Stimulated activated CD8-positive, alpha-beta memory T cell treated with anti-CD3 and anti-CD28 coated beads, Interleukin-4, amount 100 ng/mL, for 24 hours (primary cell): ENCODE measurements at places on chromosomes 2 and 18.

DNA sequence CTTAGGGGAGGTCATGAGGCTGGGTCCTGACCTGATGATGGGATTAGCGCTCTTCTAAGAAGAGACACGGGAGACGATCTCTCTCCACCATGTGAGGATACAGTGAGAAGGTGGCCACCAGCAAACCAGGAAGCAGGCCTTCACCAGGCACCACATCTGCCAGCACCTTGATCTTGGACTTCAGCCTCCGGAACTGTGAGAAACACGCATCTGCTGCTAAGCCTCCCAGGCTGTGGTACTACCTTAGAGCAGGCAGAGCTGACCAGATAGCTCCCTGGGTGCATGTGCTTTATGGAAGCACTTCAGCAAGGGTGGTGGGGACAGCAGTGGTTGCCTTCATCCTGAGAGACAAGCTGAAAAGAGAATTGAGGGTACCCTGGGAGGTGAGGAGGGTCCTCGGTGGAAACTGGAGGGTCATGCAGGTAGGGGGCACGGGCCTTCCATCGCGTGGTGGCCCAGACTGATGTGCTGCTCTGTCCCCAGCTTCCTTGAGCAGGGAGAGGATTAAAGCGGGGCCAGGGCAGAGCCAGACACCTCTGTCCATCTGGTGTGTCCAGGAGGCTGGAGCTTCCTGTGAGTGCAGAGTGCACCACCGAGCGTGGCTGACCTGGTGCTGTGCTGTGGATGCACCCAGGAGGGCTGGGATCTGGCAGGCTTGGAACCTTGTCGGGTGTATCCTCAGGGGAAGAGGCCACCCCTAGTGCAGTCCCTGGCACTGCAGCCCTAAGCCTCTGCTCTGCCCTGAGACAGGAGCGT is 42.9 kb upstream of the HS6ST1 start:
- no peak for DNase-seq

DNA sequence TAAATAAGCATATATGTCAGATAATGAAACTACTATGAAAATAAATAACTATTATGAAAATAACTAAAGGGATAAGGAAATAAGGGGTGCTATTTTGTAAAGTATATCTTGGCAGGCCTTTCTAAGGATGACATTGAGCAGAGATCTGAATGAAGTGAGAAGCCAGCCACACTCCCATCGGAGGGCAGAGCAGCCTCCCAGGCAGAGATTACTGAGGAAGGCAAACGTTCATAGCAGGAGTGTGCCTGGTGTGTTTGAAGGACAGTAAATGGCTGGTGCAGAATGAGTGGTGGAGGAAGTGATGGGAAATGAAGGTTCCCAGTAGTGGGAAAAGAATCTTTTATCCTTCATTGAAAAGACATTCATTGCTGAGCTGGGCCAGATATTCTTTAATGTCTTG is 62.5 kb downstream of the SPHKAP start:
- DNase-seq = no peak

- DNase-seq = no peak
Measured at GRCh38 chr2:96091141-96091710, 25.1 kb downstream of the ADRA2B start.

DNA sequence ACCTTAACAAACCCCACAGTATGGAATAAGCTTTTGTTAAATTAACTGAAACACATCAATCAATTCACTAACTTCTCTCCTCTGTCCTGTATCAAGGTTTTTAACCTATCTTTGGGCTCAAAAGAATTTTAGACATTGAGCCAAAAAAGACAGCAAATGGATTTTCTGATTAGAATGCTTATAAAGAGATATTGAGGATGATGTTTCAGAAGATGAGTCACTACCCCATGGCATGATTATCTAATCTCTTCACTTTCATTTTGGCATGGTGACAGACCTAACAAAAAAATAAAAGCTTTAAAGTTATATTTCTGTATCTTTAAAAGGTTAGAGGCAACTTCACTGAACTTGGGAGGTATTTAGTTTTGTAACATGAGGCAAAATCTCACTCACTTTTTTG is 55.5 kb downstream of the SGPP2 start:
- DNase-seq = no peak

DNA sequence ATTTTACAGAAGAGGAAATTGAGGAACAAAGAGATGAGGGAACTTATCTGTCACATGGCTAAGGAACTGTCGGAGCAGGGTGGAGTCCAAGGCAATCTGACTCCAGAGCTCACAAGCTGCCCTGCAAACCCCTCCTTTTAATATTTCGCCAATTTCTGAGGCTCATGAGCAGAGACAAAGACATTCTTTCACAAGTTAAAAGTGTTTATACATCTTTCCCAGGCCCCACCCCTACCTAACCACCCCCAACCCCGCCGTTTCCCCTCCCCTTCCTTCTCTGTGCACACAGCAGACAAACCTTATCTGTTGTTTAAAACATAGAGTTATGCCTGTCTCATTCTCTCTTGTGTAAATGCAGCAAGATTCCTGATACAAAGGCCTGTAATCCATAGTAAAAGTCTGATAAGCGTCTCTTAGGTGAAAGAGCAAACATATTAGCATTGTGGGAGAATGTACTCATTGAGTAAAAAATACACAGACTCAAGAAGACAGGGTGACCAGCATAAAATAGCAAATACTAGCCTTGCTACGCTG is 44.3 kb downstream of the EPHA4 start:
- DNase-seq = no peak

DNA sequence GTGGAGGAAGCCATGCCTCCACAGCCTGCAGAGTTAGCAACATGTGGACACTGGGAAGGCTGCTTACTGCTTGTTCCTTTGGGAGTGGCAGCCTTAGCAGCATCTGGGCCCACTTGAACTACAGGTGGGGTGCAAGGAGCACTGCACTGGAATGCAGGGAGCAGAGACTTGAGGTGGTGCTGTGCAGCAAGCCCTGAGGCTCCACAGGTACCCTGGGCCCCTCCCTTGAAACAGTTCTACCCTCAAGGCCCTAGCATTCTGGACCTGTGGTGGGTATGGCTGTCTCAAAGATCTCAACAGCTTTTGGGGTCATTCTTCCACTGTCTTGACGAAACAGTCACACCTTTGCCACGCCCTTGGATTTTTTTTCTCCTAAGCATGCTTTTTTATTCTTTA is 13.5 kb downstream of the UBR3 start:
- no peak for DNase-seq

DNA sequence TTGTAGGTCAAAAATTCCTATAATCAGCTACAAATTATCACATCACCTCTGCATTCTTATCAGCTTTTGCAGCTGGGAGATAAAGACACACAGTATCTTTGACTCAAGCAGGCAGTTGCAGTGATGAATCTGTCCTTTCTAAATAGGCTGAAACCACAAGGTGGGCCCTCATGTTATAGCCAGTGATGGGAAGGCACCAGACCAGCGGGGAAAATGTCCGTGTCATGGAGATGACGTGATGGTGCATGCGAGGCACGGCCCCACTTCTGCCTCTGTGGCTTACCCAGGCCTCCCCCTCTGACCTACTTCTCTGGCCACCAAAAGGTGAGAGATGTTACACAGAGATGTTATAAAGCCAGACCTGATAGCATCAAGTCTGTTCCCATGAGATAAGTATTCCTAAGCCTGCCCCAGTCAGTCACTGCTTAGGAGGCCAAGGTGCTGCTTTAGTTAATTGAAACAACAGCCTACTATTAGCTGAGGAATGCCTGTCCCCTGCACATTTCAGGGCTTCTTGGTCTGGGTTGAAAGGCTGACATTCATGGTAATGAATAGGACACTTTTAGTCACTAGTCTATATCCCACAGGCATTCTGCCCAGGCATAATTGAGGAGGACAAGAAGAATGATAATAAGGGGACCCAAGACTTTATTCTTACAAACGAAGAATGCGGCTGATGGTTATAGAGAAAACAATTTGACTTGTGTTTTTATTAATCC is 327.9 kb downstream of the LPIN1 start:
- DNase-seq = no peak

DNA sequence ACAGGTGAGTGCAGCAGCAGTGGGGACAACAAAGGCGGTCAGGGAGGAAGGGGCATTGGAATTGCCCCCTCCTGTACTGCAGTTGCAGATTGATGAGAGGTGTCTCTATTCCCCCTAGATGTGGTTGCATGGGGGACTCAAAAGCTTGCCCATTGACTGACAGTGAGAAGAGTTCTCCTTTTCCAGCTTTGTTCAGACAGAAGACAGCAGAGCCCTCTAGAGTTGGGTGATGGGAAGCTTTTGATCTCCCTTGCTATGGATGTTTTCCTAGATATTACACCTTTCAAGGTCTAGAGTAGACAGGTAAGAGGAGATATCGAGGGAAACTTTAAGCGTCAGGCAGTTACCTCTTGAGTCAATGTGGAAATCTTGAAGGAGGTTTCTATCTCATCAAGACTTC is 2.9 kb downstream of the PROKR1 start:
- DNase-seq = no peak

GRCh38 chr2:6325616-6326015 is 540.1 kb downstream of the CMPK2 start:
- DNase-seq = no peak

DNA sequence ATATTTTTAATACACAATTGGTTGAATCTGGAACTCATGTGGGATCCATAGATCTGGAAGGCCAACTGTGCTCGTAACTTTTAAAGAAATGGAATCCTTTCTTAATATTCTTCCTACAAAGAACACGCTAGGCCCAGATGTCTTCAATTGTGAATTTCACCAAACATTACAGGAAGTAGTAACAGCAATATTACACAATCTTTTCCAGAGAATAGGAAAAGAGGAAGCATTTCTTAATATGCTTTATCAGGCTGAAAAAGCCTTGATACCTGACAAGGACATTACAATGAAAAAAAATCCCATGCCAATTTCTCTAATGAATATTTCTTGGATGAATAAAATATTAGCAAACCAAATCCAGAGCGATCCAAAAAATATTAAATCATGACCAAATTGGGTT is 80.3 kb upstream of the HAAO start:
- no peak for DNase-seq

DNA sequence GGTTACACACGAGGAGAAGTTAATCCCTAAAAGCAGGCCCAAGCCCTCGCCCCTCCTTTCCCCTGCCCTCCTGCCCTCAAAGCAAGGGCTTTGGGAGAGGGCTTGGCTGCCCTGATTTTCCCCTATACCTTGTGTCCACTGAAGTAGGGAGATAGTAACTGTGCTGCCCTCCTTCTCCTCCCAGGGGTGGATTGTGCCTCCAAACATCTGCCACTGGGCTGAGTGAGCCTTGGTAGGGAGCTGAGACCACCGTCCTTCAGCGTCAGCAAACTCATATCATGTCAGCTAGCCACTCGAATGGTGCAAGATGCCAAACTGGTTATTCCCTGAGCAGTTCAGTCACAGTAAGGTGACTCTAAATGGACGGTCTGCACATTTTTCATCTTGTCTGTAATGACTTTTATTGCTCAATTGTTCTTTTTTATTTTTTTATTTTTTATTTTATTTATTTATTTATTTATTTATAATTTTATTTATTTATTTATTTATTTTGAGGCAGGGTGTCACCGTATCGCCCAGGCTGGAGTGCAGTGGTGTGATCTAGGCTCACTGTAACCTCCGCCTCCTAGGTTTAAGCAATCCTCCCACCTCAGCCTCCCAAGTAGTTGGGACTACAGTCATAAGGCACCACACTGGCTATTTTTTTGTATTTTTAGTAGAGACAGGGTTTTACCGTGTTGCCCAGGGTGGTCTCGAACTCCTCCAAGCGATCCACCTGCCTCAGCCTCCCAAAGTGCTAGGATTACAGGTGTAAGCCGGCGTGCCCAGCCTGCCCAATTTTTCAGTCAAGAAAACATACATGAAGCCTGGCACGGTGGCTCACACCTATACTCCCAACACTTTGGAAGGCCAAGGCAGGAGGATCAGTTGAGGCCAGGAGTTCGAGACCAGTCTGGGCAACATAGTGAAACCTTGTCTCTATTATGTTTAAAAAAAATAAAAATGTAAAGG is 8.7 kb downstream of the PCBP1 start:
- no peak for DNase-seq

DNA sequence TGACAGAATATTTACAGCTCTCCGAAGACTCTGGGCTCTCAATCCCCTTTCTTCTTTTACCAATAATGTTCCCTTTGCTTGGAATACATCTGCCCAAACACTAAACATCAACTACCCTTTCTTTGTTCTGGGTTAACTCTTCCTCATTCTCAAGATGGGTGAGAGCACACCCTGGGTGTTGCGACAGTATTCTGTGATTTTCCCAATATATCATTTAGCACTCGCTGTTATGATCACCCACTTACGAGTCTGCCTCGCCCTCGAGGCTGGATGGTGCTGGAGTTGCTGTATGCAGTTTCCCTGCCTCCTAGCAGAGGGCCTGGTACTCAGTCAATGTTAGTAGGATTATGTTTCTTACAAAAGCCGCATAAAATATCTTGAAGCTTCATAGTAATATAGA is 93.2 kb downstream of the SOCS6 start:
- DNase-seq = no peak

- no peak for DNase-seq
Measured at GRCh38 chr2:191151331-191151730, 537 bp upstream of the STAT4 start.

DNA sequence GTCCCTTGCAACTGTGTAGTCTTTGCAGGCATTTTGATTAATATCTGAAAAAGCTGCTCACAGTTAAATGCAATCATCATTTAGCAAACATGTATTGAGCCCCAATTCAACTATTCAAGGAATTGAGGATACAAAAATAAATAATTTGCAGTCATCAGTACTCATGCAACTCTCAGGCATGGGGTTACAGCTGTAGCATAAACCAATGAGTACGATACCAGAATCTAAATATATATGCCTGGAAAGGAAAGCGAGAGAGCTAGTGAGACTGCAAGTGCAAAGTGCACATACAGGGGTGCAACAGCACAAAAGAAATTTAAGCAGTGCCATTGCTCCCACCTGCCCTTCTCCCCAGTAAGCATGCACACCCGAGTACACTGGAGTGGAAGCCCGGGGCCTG is 216.4 kb downstream of the AFF3 start:
- DNase-seq = no peak

- DNase-seq = no peak
Measured at GRCh38 chr2:171550613-171551012, 28.3 kb downstream of the CYBRD1 start.

- no peak for DNase-seq
Measured at GRCh38 chr18:48929941-48930713, 20.6 kb downstream of the SMAD7 start.

- no peak for DNase-seq
Measured at GRCh38 chr2:237691029-237691907, 63.9 kb downstream of the LRRFIP1 start.

GRCh38 chr2:33091541-33092123 is 144.9 kb downstream of the LTBP1 start:
- no peak for DNase-seq

GRCh38 chr2:60849187-60849586 is 32.2 kb upstream of the REL start:
- DNase-seq = no peak

- no peak for DNase-seq
Measured at GRCh38 chr2:165610591-165611029, 141.1 kb downstream of the CSRNP3 start.

DNA sequence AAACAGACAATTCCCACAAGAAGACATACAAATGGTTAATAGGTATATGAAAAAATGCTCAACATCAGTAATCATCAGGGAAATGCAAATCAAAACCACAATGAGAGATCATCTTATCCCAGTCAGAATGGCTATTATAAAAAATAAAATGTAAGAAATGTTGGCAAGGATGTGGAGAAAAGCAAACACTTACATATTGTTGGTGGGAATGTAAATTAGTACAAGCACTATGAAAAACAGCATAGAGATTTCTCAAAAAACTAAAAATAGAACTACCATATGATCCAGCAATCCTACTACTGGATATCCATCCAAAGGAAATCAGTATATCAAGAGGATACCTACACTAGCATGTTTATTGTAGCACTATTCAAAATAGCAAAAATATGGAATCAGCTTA is 186.6 kb downstream of the NOL4 start:
- DNase-seq = no peak

- DNase-seq = no peak
Measured at GRCh38 chr2:212052412-212053159, 486.0 kb downstream of the ERBB4 start.
